ENCODE measurements at places on chromosomes 1 and 21. TPM values are rescaled to one million over a fixed set of nuclear protein-coding genes. Genes with fewer than 3 reads are reported as not detected.

- DNase-seq, result peak; percentile 32
Observed at GRCh38 chr1:2350911-2351655, 40.3 kb downstream of the MORN1 start.

DNA sequence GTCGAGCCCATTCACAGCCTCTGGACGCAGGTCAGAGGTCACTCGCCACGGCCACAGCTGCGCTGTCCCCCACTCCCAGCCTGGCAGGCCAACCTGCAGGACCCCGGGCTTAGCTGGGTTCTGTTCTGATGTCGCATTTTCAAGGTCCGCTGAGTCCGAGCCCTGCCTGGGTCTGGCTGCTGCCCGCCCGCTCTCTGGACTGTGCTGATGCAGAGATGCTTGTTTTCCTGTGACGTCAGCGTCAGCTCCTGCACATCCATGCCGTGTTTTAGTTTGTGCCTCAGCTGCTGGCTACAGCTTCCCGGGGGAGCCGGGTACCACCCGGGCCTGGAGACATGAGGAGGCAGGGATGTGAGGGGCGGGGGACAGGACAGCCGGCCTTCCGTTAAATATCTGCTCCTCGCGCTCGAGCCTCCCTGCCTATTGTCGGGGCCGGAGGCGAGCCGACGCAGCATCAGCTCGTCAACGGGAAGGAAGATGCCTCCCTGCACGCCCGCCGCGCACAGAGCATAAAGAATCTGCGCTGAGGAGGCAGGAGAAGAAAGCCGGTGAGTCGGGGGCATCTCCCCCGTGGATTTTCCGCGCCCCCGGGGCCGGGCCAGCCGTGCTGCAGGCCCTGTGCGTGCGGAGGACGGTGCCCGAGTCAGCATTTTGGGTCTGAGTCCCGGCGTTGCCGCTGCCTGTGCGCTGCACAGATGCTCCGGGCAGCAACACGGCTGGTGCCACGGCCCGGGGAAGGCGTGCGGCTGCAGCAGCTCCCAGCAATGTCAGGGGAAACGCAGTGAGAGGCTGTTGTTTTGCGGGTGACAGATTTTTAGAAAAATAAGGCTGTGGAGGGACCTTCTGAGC lies 23.4 kb downstream of the PRKCZ start:
- DNase-seq, result no peak

FAM163A gene
- 0.52 TPM for total RNA-seq

GRCh38 chr1:108117945-108118902 lies 81.9 kb downstream of the SLC25A24 start:
- no peak for DNase-seq

DNA sequence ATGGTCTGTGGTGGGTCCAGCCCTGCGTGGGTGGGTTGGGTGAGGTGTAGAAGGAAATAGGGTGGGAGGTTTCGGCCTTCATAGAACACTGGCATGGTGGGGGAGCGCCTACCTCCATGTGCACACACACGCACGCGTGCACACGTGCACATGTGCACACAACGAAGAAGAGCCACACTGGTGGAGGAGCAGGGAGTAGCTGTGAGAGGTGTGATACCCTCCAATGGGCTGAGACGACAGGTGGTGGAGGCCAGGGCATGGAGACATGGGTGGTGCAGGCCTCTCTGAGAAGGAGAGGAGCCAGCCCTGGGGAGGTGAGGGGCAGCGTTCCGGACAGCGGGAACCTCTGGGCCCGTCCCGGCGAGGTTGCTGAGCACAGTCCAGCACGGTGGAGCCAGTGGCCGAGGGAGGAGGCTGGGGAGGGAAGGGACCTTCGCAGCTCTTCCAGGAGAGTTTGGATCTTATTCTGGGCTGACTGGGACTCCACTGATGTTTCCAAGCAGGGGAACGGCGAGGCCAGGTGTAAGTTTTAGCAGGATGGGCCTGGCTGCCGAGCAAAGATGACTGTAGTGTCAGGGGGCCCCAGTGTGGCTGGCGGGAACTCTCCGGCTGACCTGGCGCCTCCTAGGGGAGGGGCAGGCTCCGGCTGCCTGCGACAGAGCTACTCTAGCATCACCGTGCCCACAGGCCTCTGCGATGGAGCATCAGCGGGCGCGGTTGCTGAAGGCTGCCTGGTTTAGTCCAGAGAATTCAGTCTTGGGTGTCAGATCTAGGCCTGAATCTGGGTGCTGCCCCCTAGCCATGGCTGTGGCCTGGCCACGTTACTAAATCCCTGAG lies 107.2 kb downstream of the ARHGEF10L start:
- DNase-seq, result no peak

- no peak for DNase-seq
Observed at GRCh38 chr1:2445162-2445822, 30.8 kb upstream of the PLCH2 start.

- DNase-seq, result no peak
Observed at GRCh38 chr1:24486331-24487065, 16.1 kb upstream of the RCAN3 start.

GRCh38 chr1:171939740-171940139 lies 98.4 kb downstream of the DNM3 start:
- DNase-seq, result no peak

DNA sequence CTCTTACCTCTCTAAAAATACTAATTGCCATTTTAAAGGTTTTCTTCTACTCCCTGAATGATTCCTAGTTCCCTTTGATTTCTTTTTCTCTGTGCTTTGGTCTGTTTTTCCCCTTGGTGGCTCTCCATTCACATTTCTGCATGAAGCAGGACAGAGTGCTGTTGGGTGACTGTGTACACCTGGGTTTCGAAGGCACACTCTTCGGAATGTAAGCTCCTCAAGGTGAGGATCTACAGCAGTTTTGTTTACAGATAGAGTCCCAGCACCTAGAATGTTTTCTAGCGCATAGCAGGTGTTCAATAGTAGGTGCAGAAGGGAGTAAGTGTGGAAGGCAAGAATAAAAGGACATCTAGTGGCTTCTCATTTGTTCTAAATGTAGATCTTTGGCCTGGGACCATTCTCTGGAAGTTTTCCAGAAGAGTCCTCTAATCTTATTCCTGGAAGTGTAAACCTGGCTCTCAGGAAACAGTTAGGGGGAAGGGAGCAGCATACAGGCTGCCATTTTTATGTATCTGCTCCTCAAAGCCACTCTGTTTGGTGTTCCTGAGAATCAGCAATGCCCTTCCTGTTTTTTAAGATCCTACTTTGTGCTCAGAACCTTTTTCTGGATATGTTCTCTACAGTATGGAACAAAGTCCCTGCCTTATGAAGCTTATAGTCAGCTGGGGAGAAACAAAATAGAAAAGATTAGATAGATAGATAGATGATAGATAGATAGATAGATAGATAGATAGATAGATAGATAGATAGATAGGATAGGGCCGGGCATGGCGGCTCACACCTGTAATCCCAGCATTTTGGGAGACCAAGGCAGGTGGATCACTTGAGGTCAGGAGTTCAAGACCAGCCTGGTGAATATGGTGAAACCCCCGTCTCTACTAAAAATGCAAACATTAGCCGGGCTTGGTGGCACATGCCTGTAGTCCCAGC lies 22.8 kb upstream of the EFNA1 start:
- DNase-seq, result no peak

SLAMF7 gene
- 0.67 TPM for total RNA-seq

GRCh38 chr21:16180614-16181013 lies 450.8 kb downstream of the USP25 start:
- DNase-seq, result no peak

GRCh38 chr1:54548389-54549044 lies 489 bp downstream of the ACOT11 start:
- no peak for DNase-seq

GRCh38 chr1:36160949-36161485 lies 5.1 kb downstream of the MAP7D1 start:
- peak; percentile 83 for DNase-seq

CZIB gene
- total RNA-seq, result 57.3 TPM

PCAT6 gene
- 0.71 TPM for total RNA-seq

DNA sequence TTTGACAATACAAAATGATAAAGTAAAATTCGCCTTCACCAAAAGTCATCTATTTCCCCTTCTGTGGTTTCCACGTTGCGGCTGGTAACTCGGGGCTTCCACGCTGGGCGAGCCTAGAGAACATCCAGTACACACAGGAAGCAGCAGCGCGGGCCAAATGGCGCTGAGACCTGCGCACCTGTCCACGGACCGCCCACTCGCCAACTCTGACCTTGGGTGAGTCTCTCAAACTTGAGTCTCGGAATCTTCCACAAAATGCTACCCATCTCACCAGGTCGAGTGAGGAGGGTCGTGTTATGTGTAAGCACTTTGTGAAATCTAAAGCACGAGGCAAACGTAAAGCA lies 820 bp upstream of the TTF2 start:
- peak; percentile 60 for DNase-seq

DNAJC28 gene
- 3.2 TPM for total RNA-seq

GRCh38 chr1:243294723-243295121 lies 38.9 kb downstream of the SDCCAG8 start:
- no peak for DNase-seq

GRCh38 chr1:69662321-69662720 lies 94.6 kb downstream of the LRRC7 start:
- no peak for DNase-seq

- DNase-seq, result no peak
Observed at GRCh38 chr1:207335695-207336363, 14.4 kb downstream of the CD55 start.

FCRL3 gene
- 0.44 TPM for total RNA-seq

TNFSF4 gene
- 0.13 TPM for total RNA-seq

WNT9A gene
- 7.6 TPM for total RNA-seq

- no peak for DNase-seq
Observed at GRCh38 chr1:11930571-11931445, 3.7 kb upstream of the PLOD1 start.

FMN2 gene
- total RNA-seq, result not detected

GRCh38 chr21:44838951-44839350 lies 21.1 kb upstream of the SUMO3 start:
- DNase-seq, result no peak

FCRL6 gene
- total RNA-seq, result 0.32 TPM

ITGB2 gene
- total RNA-seq, result 10.7 TPM

- no peak for DNase-seq
Observed at GRCh38 chr1:76140227-76140626, 65.7 kb downstream of the ST6GALNAC3 start.

BRDT gene
- not detected for total RNA-seq

Data from psoas muscle (tissue), 8 donors.